Activated B cell treated with CpG ODN at 0.5 μM for 24 hours (primary cell): ENCODE measurements at places on chromosomes 2 and 18.

DNA sequence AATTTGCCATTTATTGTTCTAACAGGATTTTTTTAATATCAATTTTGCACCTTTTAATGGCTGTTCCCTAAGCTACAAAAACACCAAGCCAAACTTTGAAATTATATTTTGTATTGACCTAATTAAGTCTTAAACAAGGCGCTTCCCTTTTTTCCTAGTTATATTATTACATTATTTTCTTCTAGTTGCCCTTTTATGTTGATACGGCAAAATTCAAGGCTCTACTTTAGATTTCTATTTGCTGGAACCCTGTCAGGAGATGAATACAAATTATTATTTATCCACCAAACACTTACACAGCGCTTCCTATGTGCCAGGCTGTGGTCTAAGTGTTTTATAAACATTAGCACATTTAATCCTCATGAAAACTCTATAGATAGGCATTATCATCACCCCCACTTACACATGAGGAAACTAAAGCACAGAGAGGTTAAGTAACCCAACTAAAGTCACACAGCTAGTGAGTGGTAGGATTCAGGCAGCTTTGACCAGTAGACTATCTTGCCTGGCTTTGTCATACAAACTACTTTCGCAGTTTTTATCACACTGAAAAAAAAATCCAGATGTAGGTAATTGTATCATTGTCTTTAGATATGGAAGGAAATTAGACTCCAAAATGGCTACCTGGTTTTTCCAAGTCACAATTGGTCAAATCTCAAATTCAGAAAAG is 456.5 kb downstream of the STK39 start:
- no peak for DNase-seq

DNA sequence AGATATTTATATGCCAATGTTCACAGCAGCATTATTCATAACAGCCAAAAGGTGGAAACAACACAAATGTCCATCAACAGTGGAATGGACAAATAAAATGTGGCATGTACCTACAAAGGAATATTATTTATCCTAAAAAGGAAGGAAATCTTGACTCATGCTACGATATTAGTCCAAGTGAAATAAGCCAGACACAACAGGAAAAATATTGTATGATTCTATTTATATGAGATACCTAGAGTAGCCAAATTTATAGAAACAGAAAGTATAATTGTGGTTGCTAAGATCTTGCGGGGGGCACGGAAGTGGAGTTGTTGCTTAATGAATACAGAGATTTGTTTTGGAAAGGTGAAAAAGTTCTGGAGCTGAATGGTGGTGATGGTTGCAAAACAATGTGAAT is 33.0 kb upstream of the CCDC150 start:
- no peak for DNase-seq

DNA sequence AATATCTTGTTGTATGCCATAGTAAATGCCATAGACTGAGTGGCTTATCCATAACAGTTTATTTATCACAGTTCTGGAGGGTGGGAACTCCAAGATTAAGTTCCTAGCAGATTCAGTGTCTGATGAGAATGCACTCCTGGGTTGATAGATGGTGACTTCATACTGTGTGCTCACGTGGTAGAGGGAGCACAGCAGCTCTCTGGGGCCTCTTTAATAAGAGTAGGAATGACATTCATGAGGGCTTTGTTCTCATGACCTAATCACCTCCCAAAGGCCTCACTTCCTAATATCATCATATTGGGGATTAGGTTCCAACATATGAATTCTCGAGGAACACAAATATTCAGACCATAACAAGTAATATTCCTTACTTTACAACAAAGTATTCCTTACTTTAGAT is 98.1 kb upstream of the SH3BP4 start:
- DNase-seq: no peak

DNA sequence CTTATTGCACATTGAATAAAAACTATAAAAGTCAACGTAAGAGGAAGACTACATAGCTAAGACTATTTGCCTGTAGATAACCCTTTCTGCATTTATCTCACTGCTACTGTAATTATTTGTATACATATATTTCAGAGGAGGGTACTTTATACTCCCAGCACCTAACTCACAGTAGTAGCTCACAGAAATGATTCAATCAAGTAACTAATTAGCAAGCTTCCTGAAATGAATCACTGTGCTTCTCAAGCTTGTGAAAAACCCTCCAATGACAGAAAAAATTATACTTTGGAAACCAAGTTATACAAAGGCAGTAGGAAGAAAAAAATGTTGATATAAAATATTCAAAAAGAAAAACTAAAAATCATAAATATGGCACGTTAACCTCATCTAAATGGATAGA is 124.9 kb downstream of the NBAS start:
- no peak for DNase-seq
